ENCODE measurements at places on chromosomes 1 and 21.

GRCh38 chr1:47523835-47524215 lies 86.0 kb downstream of the FOXD2 start:
- DNase-seq, result no peak

DNA sequence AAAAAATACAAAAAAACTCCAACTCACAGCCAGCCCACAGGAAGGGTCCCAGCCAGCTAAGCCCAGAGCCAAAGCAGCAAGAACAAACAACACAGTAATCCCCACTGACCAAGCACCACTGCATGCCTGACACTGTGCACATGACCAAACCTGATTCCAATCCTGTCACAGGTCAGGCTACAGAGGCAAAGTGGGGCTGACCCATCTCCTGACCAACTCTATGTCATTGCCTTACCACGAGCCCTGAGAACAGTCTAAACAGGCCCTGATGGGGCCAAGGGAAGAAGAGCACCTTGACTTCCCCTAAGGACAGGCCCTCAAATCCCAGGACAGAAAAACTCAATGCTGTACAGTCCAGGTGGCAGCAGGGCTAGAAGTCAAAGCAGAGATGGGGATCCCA lies 2.4 kb downstream of the LSS start:
- no peak for DNase-seq

DNA sequence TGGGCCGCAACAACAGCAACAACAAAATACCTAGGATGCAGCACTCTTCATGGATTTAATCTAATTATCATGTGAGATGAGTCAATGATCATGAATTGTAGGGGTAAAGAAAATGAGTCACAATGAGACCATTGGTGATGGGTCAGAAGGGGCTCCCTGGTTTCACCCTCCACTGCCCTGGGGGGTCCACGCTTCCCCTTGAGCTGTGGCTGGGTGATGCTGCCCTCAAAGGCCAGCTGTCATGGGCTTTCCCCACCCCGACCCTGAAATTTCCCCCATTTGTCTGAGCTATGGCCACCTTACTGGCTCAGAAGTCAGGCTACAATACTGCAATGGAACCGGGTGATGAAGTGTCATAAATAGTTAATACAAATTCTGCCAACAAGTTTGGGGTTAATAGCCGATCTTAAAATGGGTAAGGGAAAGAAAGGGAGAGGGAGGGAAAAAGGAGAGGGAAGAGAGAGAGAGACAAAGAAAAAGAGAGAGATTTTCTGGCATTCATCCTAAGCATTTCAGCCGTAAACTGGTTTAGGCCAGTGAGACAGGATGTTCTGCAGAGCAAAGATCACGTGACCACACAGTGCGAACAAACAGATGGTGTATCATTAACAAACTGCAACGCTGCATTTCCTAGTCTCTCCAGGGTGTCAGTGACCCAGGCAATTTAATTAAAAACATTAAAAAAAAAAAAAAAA lies 143.4 kb upstream of the ERRFI1 start:
- peak; percentile 96 for DNase-seq

DNA sequence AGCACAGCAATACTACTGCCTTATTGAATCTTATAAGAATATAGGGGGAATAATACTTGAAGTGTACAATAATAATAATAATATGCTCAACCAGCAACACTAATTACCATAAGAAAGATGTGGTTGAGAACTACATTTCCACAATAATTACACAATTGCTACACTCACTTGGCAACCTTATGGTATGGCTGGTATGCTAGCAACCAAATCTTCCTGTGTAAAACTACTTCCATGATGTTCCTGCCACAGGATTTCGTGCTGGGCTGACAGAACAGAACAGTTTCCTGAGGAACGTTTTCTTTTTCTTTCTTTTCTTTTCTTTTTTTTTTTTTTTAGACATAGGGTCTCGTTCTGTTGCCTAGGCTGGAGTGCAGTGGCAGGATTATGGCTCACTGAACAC lies 50.6 kb downstream of the KIF26B start:
- no peak for DNase-seq

GRCh38 chr1:17405898-17406759 lies 33.3 kb downstream of the RCC2 start:
- DNase-seq, result peak; percentile 68

DNA sequence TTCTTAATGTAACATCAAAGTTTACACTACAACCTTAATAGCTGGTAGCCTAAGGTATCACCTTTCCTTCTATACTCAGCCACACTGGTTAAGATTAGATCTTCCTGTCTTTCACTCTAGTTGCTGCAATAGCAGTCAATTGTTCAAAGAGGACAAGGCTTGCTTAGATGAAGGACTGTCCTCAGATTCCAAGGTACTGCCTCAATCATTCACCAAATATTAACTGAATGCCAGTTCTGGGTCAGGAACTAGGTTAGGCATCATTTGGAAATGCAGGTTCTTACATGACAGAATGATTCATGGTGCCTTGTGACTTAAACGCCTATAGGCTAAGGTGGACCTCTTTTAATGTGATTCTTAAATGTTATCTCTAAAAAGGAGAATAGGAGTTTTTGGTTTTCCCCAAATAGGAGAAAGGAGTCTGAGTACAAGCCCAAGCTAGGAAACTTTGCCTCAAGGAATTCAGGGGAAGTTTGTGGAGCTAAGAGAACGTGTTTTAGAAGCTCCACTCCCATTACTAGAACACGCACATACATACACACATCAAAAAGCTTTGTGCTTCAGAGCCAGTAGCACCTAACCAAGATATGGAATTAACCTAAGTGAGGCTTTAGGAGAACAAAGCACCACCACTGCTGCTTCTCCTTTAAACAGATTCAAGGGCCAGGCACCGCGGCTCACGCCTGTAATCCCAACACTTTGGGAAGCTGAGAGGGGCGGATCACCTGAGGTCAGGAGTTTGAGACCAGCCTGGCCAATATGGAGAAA lies 8.5 kb upstream of the WDR47 start:
- DNase-seq, result peak; percentile 80

DNA sequence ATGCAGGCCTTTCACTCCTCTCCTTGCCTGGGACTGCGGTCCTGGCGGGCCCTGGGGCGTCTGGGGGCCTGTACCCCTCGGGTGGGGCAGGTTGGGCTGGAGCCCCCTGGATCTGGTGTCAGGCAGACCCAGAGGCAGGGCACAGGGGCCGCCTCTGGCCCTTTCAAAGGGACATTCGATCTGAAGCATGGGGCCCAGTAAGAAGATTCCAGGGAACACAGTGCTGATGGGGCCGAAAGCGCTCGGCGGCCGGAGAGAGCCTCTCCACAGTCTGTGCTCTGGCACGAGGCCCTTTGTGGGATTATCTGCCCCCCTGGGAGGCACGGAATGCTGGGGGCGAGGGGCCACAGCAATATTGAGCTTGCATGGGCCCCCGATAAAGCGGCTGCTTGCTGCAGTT lies 15.2 kb downstream of the PRDM16 start:
- no peak for DNase-seq

DNA sequence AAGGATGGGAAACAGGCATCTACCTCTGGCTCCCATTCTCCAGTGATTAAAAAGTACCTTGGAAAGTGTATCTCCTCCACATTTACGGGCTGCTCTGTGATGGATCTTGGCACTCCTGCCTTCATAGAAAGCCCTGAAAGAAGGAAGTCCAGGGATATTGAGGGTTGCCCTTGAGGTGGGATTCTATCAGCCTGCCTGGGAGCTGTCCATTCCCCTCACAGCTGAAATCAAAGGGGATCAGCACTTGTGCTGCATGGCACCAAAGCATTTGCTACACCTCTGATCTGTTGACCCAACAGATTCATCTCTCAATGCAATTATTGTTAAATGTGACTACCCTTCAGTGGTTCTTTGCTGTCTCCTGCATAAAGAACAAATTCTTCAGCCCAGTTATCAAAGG lies 442.0 kb upstream of the RUNX1 start:
- no peak for DNase-seq
